ENCODE measurements at places on chromosomes 6 and 20.

DNA sequence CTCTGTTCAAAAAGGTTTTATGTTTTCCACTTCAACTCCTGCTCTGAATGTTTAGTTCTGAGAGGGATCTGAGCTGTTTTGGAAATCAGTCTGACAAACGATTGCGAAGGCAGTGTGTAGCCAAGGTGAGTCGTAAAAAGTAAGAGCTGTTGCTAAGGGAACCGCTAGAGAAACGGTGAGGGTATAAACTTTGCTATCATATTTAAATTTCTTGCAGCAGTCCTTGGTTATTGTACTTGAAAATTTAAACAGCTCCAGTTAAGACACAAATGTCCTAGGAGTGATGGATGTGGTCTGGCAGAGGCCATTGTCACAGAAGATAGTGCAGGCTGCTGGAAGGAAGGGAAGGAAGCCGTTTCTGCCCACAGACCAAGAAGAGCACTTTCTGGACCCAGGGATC lies 64.9 kb upstream of the CITED2 start:
- no peak for DNase-seq

DNA sequence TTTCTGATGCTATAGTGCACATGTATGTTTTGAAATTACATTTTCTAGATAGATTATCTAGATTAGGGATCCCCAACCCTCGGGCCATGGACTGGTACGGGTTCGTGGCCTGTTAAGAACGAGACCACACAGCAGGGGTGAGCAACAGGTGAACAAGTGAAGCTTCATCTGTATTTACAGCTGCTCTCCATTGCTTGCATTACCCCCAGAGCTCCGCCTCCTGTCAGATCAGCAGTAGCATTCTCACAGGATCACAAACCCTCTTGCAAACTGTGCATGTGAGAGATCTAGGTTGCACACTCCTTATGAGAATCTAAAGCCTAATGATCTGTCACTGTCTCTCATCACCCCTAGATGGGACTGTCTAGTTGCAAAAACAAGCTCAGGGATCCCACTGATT lies 10.4 kb downstream of the CEP57L1 start:
- DNase-seq = no peak

- DNase-seq = no peak
Measured at GRCh38 chr20:2706688-2707352, 14.2 kb downstream of the EBF4 start.

- no peak for DNase-seq
Measured at GRCh38 chr6:166778046-166778445, 151.0 kb upstream of the RPS6KA2 start.

GRCh38 chr20:63802469-63803240 lies 28.4 kb downstream of the ZBTB46 start:
- DNase-seq = no peak

GRCh38 chr20:22385602-22386305 lies 198.6 kb downstream of the FOXA2 start:
- DNase-seq = no peak

DNA sequence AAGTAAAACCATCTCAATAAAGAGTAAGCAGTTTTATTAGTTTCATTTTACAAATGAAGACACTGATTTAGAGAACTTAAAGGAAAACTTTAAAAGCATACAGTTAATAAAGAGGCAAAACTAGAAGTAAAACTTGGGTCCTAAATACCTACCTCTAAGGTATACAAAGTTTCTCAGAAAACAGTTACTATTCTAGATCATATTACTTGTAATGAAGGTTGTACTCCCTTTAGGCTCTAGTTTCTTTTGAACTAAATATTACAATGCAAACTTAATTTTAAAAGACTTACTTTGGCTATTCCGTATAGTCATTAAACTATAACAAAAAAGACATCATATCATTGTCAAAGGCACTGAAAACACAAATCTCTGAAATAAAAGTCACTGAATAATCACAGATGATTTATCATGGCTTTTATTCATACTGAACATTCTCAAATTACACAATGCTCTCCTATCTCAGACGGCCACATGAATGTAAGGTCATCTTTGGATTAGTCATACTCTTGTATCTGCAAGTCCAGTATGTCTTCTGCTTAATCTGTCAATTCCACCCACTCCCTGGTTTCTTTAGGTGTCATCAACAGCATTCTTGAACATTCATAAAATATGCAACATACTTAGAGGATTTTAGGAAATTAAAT lies 361.6 kb upstream of the RUNX2 start:
- DNase-seq = no peak

GRCh38 chr20:19937651-19938420 lies 79.3 kb upstream of the NAA20 start:
- peak; percentile 19 for DNase-seq

GRCh38 chr6:158061709-158062461 lies 80.2 kb downstream of the SYNJ2 start:
- DNase-seq = no peak

GRCh38 chr20:5192570-5193431 lies 66.0 kb downstream of the CDS2 start:
- no peak for DNase-seq

DNA sequence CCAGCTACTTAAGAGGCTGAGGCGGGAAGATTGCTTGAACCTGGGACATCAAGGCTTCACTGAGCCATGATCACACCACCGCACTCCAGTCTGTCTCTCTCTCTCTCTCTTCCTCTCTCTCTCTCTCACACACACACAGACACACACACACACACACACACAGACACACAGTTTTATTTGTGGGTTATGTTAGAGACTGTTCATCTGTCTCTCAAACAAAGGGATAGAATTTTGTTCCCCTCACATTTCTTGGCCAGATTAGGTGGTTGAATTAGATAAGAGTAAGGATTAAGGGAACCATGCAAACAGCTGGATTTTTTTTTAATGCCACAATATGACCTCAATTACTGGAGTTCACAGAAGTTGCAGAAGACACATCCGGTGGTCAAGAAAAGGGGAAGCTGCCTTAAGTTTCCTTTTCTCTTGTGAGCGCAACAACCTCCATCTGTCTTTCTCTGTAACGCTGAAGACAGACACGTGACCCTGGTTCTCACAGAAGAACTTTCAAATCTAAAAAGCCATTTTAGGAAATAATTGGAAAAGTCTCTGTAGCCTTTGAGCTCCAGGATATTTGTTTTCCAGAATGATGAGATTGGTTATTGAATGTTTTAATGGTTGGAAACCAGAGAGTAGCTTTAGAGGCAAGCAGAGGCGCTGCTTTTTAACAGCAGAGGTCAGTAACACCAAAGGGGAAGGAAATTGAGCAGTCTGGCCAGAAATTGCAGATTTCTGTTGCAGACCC lies 32.9 kb upstream of the LGSN start:
- DNase-seq = no peak

Measured in stimulated activated CD4-positive, alpha-beta T cell treated with anti-CD3 and anti-CD28 coated beads, Interleukin-4, amount 100 ng/mL, for 48 hours (primary cell).